Stimulated activated CD4-positive, alpha-beta T cell treated with anti-CD3 and anti-CD28 coated beads, Interleukin-1b, Interleukin-23, amount 100 ng/mL, for 48 hours (primary cell): ENCODE measurements at places on chromosomes 4 and X.

- no peak for DNase-seq
Observed at GRCh38 chr4:186829097-186829496, 105.4 kb upstream of the FAT1 start.

DNA sequence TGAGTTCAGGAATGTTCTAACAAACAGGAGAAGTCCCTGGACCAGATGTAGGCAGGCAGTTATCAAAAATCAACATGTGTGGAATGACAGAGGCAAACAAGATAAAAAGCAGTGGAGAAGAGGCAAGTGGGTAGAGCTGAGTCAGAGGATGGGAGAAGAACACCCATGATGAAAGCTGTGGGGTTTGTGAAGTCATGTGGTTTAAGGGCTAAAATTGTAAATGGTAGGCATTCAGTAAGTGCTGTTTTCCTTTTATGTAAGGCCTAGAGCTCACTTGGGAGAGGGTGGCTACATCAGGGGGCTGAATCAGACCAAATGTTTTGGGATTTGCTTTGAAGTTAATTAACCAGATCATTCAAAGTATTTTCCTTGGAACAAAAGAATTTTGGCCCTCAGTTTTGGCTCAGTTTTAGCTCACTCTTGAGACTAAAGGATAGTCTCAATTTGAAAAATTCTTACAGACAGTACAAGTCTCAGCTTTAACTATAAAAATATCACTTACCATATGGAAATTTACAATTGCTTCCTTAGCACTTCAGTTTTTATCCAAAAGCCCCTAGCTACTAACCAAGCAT, 114.5 kb upstream of the PCDH7 start:
- no peak for DNase-seq

DNA sequence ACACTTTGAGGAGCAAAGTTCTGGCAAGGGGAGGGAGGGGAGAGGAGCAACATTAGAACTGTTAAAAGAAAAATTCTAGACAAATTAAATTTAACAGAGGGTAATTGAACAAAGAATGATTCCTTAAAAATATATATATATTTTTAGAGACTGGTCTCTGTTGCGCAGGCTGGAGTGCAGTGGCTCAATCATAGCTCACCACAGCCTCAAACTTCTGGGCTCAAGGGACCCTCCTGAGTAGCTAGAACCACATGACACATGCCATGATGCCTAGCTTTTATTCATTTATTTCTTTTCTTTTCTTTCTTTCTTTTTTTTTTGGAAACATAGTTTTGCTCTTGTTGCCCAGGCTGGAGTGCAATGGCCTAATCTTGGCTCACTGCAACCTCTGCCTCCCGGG, 19.1 kb upstream of the SPINK2 start:
- no peak for DNase-seq

- DNase-seq, result no peak
Observed at GRCh38 chr4:8308144-8308543, 38.6 kb downstream of the HTRA3 start.

- DNase-seq, result no peak
Observed at GRCh38 chr4:41757521-41758156, 9.1 kb upstream of the PHOX2B start.

GRCh38 chr4:187840814-187841213, 154.8 kb upstream of the ZFP42 start:
- no peak for DNase-seq

DNA sequence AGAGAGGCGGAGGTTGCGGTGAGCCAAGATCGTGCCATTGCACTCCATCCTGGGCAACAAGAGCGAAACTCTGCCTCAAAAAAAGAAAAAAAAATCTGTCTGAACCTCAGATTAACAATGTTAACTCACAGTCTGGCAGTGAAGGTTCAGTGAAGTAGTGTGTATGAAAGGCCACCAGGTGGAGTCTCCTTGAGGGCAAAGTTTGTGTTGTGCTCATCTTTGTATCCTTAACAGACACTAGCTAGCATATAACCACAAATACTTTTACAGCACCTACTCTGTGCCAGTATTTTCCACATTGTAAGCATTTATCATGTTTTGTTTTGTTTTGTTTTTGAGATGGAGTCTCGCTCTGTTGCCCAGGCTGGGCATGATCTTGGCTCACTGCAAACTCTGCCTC, 46.0 kb upstream of the MGST2 start:
- no peak for DNase-seq

GRCh38 chr4:99447079-99447478, 11.9 kb upstream of the ADH7 start:
- no peak for DNase-seq

- no peak for DNase-seq
Observed at GRCh38 chr4:115711575-115711974, 598.2 kb upstream of the NDST4 start.

DNA sequence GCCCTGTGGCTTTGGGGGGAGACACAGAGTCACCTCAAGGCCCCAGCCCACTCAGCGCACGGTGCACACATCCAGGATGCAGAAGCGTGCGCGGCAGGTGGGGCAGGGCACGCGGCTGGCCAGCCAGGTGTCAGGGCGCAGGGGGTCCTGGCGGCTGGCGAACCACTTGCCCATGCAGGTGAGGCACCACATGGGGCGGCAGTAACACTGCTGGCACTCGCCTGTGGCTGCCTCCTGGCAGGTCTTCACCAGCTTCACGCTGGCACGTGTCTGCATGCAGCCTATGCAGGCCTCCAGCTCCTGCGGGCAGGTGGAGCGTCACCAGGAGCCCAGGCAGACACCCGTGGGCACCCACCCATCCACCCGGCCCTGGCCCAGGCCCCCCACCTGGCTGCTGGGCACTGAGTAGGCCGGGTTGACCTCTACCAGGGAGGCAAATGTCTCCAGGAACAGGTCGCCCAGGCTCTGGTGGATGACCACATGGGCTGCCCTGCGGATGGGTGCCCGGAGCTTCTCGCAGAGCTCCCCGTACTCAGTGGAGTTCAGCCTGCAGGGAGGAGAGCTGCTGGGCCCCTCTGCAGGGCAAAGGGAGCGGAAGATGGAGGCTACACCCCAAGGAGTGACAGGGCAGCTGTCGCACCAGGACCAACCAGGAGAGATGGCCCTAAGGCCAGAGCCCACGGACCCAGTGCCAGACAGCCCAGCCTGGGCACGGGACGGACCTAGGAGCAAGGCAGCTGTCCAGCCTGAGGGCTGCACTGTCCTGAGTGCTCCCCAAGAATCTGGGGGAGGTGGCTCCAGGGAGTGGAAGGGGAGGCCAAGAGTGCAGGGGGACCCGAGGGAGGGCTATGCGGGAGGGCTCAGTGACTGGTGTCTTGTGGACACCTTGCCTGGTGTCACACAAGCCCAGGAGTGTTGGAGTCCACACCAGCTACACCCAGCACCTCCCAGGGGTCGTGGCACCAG, 3.7 kb downstream of the TMEM129 start:
- DNase-seq, result no peak

DNA sequence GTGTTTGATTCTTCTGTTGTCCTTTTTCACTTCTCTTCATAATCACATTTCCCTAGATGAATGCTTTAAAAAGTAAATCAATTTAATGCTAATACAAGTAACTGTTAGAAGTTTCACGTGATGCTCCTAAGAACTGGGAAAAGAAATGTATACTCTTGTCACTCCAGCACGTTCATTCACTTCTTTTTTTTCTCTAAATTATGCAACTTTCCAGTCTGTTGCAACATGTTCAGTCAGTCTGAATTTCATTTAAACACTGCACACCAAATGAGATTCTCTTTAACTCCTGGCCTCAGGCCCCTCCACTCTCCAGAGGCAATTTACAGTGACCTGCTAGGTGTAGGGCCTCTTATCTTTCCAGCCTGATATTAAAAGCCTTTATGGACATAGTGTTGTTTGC, 321.9 kb downstream of the HS3ST1 start:
- DNase-seq, result no peak

DNA sequence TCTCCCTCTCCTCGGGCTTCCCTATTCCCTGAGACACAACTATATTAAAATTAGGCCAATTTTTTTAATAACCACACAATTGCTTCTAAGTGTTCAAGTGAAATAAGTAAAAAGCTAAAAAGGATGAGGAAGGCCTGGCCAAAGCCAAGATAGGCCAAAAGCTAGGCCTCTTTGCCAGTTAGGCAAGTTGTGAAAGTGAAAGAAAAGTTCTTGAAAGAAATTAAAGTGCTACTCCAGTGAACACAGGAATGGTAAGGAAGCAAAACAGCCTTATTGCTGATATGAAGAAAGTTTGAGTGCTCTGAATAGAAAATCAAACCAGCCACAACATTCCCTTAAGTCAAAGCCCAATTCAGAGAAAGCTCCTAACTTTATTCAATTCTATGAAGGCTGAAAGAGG, 114.2 kb upstream of the FAT4 start:
- DNase-seq, result no peak

DNA sequence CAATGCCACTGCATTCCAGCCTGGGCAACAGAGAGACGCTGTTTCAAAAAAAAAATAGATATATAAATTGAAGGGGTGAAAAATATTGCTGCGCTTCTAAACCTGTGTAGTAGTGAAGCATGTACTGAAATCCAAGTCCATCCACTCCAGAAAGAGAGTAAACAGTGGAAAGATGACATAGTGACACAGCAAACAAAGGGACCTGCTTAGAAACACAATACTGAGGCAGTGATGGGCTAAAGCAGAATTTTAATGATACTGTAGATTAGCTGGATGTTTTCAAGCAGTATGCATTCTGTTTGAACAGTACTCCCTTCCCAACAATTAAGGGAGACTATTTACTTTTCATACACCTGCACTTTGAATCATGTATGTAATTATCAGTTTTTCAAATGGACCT, 42.5 kb downstream of the TFDP3 start:
- DNase-seq, result no peak

DNA sequence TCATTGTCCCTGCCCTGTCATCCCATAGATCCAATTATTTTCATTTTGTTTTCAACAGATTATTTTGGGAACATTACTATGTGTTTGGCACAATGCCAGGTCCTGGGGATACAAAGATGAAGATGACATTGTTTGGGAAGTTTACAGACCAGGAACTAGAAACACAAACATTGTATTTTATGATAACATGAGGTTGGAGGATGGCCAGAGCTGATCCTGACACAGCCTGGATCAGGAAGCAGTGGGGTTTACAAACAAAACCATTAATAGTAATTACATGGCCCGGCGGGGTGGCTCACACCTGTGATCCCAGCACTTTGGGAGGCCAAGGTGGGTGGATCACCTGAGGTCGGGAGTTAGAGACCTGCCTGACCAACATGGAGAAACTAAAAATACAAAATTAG, 29.9 kb downstream of the CLRN2 start:
- DNase-seq, result no peak

DNA sequence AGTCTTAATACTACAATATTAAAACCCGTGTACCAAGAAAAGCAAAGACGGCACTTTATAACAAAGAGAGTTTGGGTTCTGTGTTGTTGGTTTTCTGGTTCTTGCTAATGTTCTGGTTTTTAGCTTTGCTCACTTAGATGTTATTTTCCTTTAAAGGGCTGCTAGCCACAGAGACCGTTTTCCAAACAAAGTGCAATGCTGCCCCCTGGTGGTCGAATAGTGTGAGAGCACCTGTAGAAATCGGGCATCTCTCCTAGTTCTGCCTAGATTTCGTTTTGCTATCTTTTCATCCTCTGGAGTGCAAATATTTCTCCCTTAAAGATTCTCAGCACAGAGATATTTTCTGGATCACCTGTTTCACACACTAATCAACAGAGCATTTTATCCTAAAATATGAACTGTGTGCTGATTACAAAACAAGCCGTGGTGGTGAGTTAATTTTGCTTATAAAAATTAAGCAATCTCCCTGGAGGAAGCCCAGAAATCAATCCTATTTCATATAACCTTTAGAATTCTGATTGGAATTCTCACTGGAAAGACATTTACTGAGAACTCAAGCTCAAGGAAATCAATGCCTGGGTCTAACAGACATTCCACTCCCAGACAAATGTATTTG, 334.5 kb upstream of the NOCT start:
- peak; percentile 70 for DNase-seq

GRCh38 chr4:180823108-180823507, 1420.1 kb upstream of the TENM3 start:
- DNase-seq, result no peak

DNA sequence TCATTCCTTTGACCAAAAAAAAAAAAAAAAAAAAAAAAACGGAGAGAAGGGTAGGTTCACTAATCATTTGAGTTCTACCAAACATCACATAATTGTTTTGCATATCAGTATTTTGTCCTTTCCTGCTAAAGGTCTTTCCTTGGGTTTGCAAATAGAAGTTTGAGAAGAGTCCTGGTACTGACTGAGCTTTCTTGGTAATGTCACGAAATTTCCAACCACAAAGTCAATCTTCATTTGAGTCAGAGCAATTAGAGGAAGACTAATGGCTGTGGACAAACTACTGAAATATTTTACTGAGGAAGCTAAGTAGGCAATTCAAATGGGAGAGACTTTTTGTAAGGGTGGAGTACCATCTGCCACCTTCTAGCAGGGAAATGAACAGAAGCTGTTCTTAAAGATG, 21.7 kb upstream of the CD40LG start:
- DNase-seq, result no peak

- DNase-seq, result no peak
Observed at GRCh38 chr4:106671716-106672115, 303.1 kb upstream of the GIMD1 start.

- no peak for DNase-seq
Observed at GRCh38 chrX:1909419-1910206, 294.8 kb downstream of the ASMT start.

- DNase-seq, result no peak
Observed at GRCh38 chrX:139974471-139974870, 9.2 kb upstream of the CXorf66 start.

- no peak for DNase-seq
Observed at GRCh38 chr4:182478475-182478874, 235.3 kb downstream of the TENM3 start.

GRCh38 chr4:39484582-39485272, 25.9 kb downstream of the LIAS start:
- no peak for DNase-seq

DNA sequence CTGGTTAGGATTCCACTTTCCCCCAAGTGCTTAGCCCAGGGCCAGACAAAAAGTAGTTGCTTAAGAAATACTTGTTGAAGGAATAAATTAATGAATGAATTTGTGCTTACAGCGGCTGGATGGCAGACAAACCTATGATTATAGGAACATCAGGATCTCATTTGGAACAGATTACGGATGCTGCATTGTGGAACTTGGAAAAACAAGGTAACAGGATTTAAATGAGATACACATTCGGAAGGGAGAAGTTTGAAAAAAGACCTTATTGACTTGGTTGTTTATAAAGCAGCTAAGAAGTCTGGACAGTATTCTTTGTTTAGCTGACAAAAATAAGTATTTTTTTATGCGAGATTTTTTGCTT, 572 bp downstream of the EXOSC9 start:
- DNase-seq, result no peak

DNA sequence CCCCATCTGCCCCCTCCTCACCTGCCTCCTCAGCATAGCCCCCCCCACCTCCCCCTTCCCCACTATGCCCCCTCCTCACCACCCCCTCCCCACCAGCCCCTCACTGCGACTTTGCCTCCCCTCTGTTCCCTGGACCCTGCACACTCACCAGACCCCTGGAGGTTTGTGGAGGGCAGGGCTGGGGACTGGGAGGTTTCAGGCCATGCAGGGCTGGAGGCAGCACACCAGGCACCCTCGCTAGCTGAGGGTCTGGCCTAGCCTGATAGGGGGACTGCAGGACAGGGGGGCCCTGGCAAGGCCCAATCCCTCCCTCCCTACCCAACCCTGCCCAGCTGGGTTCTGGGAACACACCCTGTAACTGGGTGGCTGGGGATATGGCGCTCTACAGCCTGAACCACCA, 28.0 kb downstream of the TACC3 start:
- no peak for DNase-seq
